Activated CD4-positive, CD25-positive, alpha-beta regulatory T cell treated with anti-CD3 and anti-CD28 coated beads, Interleukin-2, amount 50 U/mL, for 16 hours (primary cell): ENCODE measurements at places on chromosomes 2 and 18.

GRCh38 chr18:80246445-80247392 lies 595 bp downstream of the PARD6G start:
- DNase-seq, result no peak

DNA sequence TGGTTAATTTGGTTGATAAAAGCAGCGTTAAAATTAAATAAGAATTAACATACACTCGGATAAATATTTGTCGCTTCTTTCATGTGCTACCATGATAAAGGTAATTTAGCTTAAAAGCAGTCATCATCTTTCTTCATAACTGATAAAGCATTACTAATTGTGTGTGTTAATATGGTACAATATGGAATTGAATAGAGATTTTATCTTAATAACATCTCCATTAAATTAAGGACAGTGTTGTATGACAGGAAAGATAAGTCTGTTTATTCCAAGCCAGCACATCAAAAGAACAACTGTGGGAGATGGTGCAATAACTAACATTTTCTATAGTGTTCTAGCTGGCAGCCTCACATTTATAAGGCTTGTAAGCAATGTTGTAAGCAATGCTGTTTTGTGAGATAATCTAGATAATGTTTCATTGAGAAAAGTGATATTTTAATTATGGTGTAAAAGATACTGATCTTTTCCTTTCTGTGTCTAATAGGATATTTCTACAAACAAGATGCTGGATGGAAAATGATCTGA lies 64.4 kb upstream of the AFF3 start:
- no peak for DNase-seq

- DNase-seq, result no peak
These were observed at the start of gene QPCT for GRCh38 chr2:37344453-37345361. TSS of gene QPCT (plus strand) at chr2:37344630. CDS start at chr2:37344732, 102 bp downstream.

DNA sequence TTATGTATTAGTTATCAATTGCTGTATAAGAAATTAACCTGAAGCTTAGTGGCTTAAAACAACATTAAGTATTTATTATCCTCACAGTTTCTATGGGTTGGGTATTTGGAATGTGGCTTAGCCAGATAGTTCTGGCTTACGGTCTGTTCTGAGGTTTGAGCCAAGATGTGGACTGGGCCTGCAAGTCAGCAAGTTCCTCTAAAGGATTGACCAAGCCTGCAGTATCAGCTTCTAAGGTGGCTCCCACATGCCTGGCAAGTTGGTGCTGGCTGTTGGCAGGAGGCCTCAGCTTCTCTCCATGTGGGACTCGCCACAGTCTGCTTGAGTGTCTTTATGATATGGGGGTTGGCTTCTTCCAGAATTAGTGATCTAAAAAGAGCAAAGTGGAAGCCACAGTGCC lies 45.0 kb upstream of the TCF4 start:
- DNase-seq, result no peak

GRCh38 chr18:23036660-23037201 lies 98.6 kb upstream of the CABLES1 start:
- no peak for DNase-seq

DNA sequence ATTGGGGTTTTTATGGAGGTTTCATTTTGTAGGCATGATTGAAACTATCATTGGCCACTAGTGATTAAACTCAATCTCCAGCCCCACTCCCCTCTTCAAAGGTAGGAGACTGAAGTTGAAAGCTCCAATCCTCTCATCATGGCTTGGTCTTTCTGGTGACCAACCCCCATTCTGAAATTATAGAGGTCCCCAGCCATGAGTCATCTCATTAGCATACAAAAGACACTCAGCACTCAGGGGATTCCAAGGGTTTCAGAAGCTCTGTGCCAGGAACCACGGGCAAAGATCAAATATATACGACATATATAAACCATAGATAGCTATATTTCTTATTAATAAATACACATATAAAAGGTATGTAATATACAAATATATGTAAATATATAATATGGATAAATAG lies 256.0 kb upstream of the POU3F3 start:
- no peak for DNase-seq
